ENCODE measurements at places on chromosomes 1 and 21. TPM values are rescaled to one million over a fixed set of nuclear protein-coding genes. Genes with fewer than 3 reads are reported as not detected.

- DNase-seq = no peak
Measured at GRCh38 chr21:15112858-15113257, 48.1 kb upstream of the NRIP1 start.

DNA sequence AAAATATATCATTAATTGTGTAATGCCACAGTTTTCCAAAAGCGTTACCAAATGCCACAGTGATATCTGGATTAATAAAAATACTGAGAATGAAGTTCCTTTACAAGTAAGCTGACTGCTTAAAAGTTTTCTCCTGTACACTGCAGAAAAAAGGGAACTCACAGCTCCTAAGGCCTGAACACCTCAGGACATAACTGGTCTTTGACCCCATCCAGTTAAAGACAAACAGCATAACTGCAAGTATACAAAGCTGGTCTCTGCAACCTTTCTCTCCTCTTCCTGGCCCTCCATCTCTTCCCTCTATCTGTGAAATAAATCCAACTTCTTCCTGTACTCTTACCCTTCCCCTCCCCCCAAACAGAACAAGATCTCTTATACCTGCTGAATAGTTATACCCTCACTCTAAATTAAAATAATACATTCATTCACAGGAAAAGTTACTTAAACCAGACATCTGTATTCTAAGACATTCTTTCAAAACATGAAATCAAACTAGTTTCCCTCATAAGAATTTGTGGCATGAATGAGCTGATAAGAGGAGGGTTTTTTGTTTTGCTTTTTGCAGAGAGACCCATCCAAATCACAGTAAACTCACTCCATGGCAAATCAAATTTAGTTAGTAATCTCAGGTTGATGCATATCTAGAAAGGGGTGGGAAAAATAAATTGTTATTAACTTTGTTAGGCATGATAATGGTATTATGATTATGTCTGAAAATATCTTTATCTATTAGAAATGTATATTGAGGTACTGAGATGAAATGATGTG, 2.9 kb downstream of the DIPK1A start:
- DNase-seq = no peak

GRCh38 chr21:41741253-41742072, 25.4 kb downstream of the RIPK4 start:
- no peak for DNase-seq

GRCh38 chr1:6869545-6869944, 84.3 kb downstream of the CAMTA1 start:
- DNase-seq = no peak

- no peak for DNase-seq
Measured at GRCh38 chr21:38434913-38435533, 63.3 kb downstream of the ERG start.

GRCh38 chr1:154467434-154468102, 34.5 kb upstream of the TDRD10 start:
- no peak for DNase-seq

Gene AJAP1
- under 0.01 TPM for total RNA-seq

Gene OLFML3
- total RNA-seq = 10.8 TPM

Gene CELSR2
- total RNA-seq = 1.5 TPM

Gene PSEN2
- 19.0 TPM for total RNA-seq

Gene ZNF648
- total RNA-seq = 0.14 TPM
